ENCODE measurements at places on chromosomes 2 and 18.

DNA sequence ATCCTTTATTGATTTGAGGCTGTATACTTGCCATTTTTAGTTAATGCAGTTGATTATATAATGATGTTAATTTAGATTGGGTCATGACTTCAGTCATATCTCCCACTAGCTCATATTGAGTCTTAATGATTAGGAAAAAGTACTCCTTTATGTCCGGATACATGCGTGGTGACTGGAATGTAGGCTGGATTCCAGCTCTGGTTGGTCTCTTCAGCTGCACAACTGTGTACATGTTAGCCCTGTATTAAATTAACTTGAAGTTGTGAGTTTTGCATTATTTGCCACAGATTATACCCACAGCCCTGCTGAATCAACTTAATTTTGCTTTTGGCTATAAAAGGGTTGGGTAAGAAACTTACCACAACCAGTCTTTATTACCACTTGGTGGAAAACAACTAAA lies 22.5 kb downstream of the MOB4 start:
- no peak for DNase-seq

DNA sequence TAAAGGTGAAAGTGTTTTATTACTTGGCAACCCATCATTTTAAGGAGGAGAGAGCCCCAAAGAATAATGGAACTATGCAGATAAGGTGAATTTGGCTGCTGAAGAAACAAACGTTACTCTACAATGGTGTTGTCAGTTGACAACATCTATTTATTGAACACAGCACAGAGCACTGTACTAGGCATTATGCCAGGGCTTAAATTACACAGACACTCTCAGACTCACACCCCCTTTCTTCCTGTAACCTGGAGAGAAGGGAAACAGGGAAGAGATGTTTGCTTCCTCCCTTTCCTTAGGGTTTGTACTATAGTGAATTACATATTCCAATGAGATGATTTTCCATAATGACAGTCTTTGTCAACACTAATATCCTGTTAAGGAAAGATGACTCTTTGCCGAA lies 94.0 kb upstream of the ATP5MC3 start:
- no peak for DNase-seq

GRCh38 chr2:85053802-85054201 lies 79.4 kb upstream of the TCF7L1 start:
- DNase-seq, result no peak

DNA sequence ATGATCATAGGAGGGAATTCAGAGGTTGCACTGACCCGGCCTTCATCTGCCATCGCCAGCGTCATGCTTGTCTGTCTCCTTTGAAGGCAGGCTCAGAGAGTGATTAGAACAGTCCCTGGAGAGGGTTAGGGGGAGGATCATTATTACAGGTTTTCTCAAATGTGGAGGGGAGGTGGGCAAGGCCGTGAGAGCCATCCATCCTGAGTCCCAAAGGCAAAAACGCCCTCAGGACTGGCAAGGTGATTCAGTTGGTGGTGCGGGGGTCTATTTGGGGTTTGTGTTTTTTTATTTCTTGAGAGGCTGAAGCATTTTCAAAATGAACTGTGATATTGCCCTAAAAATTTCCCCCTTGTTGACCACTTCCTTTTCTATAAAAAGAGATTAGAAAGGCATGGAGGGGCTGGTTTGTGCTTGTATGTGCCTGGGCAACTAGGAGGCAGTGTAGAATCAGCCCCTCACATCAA lies 39.3 kb upstream of the GYPC start:
- DNase-seq, result no peak

DNA sequence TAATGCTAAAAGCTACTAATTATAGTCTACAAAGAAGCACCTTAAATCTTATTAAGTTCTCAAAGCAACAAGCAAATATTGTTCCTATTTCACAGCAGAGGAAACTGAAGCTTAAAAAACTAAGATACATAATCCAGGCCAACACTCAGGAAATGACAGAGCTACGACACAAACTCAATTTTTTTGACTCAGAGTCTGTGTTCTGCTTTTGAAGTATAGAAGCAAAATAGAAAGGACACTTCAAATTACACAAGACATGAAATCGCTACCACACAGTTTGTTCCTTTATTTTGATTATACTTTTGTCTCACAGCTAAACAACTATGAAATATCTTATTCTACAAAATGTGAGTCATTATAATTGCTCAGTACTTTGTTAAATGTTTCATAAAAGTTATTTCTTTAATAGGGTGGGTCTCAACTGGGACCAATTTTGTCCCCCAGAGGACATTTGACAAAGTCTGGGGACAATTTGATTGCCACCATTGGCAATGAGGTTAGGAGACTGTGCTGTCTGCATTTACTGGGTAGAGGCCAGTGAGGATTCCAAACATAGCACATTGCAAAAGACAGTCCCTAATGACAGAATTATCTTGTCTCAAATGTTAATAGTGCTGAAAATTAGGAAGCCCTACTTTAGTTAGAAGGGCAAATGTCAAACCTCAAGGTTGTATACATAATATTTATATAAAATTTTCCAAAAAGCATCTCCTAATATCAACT lies 101.5 kb upstream of the GRB14 start:
- no peak for DNase-seq

GRCh38 chr2:11833601-11834000 lies 87.2 kb downstream of the LPIN1 start:
- DNase-seq, result no peak

- no peak for DNase-seq
Observed at GRCh38 chr2:231386446-231386845, 9.1 kb upstream of the B3GNT7 start.

DNA sequence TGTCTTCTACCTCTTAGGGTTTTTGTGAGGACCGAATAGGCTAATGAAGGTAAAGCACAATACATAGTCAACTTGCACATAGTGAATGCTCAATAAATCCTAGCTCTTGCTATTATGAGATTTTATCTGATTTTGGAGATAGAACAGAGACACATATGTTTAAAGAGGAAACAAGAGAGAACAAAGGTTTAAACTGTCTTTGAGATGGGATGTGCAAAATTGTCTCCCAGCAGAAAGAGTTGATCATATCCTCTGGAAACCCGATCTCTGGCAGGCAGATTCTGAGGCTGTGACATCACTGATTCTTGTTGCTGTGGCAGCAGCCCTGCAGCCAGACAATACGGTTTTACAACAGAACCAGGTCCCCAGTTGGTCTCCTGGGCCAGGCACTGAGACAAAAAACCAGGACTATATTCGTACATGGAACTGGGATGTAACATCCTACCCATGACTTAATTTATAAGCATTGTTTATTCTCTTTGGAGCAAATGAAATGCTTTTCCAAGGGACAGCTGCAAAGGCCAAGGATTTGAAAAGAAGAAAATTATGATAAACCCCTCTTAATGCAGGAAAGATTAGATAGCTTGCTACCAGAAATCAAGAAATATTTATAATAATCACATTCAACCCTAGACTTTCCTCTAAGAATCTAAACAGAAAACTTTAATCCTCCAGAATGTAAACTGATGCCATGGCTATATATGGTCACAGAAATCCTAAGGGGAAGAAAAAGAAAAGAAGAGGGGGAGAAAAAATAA lies 80.2 kb downstream of the SLC8A1 start:
- peak; percentile 68 for DNase-seq

DNA sequence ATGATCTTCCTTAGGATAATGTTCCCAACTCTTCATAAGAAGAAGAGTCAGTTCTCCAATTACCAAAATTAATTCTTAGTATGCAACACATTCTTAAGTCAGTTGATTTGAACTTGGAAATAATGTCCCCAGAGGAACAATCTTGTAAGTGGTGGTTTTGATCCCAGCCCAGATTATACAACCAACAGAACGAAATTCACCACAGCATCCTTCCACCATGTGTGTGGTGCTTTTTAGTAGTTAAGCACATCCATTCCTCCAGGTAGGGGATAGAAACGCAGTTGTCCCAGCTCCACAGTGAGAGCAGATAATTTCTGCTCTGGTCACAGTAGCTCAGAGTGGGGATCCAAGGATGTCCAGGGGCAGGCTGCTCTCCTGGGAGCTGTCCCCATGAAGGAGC lies 161.7 kb upstream of the SLC39A10 start:
- DNase-seq, result no peak

DNA sequence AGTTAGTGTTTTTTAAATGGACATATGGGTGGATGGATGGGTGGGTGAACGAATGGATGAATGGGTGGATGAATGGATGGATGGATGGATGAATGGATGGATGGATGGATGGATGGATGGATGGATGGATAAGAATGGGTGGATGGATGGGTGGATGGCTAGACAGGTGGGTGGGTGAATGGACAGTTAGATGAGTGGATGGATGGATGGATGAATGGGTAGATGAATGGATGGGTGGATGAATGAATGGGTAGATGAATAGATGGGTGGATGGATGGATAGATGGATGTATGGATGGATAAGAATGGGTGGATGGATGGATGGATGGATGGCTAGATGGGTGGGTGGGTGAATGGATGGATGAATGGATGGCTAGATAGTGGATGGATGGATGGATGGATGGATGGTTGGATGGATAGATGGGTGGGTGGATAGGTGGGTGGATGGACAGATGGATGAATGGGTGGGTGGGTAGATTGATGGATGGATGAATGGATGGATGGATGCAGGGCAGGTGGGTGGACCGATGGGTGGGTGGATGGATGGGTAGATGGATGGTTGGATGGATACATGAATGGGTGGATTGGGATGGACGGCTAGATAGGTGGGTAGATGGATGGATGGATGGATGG lies 64.0 kb downstream of the CTIF start:
- DNase-seq, result no peak

- DNase-seq, result no peak
Observed at GRCh38 chr18:811892-812375, at the start of gene YES1. YES1 (minus strand) TSS chr18:812242; CDS start chr18:756827, 55,415 bp downstream.

- DNase-seq, result no peak
Observed at GRCh38 chr18:79442508-79443221, 46.9 kb downstream of the NFATC1 start.

GRCh38 chr18:69495338-69495737 lies 94.7 kb downstream of the DOK6 start:
- DNase-seq, result no peak

DNA sequence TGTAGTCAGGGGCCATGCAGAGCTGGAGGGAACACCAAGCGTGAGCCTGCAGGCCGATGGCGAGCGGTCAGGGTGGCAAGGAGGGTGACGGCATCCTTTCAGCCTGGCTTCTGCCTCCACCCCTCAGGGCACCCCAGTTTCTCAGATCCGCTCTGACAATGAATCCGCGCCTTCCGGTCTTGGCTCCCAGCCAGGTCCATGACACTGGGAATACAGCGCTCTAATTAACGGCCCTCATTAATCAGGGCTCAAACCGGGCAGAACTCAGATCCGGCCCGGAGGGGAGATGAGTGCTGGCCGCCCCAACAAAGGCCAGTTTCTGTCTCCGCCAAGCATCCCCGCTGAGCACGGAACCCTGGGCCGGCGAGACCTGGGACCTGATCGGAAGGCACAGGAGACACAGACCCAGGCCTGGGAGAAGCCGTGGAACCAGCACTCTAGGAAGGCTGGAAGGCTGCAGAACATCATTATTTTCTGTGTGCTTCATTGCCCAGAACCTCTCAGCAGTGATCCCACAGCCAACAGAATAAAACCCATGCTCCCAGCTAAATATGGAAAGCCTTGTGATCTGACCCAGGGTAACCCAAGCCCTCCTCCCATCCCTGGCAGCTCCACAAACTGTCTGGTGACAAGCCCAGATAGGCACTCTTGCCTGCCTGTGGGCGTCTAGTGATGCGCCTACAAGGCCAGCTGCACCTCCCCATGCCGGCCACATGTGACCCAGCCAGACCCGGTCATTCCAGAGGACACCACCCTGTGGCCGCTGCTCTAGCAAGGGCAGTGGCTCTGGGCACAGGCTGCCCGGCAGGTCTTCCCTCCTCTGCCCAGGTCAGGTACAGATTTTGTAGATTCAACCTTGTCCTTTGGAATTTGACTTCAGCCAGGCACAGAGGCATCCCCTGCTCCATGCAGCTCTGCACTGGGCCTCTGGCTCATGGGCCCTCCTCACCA lies 438.7 kb upstream of the MYT1L start:
- DNase-seq, result peak; percentile 43

DNA sequence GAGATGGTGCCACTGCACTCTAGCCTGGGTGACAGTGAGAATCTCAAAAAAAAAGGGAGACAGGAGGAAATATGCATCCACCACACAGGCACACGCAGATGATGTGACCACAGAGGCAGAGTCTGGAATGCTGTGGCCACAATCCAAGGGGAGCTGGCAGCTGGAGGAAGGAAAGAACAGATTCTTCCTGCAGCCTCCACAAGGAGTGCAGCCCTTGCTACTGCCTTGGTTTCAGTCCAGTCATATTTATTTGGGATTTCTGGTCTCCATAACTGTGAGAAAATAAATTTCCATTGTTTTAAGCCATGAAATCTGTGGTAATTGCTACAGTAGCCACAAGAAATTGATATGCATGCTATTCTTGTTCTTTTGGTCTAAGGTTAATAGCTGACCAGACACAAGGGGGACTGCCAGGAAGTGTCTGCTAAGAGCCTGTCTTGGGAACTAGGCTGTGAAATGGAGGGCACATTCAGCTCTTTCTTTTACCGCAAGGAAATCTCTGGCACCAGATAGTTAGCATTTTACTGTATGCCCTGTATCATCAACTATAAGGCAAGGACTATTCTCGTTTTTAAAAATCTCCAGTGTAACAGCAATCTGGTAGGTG lies 133.1 kb upstream of the SEC11C start:
- DNase-seq, result no peak

- no peak for DNase-seq
Observed at GRCh38 chr2:168369031-168369430, 87.0 kb upstream of the CERS6 start.

DNA sequence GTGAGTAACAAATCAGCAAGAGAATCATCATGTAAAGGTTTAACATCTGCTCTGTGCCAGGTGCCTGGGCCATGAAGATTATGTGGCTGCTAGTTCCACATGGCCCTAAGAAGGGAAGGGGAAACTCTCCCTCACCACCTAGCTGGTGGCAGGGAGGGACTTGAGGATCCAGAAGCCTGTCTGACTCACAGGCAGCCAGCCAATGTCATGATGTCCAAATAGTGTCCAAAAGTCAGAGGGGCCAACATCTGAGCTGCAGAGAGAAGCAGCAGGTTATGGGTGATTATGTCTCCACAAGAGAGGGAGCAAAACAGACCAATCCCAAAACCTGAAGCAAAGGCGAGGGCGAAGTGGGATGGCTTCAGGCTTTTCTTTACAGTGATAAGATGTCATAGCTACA lies 61.9 kb upstream of the SPP2 start:
- DNase-seq, result no peak

DNA sequence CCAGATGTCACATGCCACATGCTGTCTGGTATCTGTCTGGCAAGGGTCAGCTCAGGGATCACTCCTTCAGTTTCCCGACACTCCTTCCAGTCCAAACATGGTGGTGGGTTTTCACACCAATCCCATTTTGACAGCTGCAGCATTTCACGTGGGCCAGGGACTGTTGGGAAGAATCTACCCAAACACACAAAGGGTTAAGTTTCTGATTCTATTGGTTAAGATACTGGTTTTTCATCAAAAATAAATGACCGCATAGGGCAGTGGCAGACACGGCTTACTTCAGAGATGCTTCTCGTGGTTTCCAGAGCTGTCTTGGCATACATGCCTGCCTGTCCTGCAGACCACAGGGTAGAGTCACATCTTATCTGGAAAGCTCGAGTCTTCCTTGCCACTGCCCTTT lies 79.7 kb downstream of the PSMG2 start:
- no peak for DNase-seq
